ENCODE measurements at places on chromosomes 2 and 18.

DNA sequence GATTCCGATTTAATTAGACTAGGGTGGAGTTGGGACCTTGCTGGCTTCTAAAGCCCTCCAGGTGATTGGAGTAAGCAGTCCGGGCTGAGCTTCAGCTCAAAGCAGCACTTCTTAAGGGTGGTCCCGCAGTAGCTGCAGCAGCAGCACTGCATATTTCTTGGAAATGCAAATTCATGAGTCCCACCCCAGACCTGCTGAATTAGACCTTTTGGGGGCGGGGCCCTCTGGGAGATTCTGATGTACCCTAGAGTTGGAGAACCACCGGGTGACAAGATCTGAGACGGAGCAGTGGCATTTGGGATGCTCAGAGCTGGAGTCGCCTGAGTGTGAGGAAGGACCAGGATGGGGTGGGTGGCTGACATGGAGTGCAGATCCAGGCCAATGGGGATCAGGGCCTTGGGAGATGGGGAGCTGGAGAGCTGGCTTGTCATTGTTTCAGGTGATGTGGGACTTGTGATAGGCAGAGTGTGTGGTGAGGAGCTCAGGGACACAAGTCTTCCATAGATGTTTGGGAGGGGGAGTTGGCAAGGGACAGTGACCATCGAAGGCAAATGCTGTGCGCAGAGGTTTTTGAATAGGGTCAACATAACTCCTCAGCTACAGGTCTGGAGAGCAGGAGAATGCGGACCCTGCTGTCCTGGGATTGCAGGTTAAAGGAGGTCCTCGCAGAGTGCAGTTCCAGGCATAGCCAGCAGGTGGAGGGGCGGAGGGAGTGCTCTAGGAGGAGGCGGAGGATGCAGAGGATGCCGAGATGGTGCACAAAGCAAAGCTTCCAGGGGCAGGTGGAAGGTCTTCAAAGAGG is 130.9 kb upstream of the RAB12 start:
- DNase-seq, result peak; percentile 81

DNA sequence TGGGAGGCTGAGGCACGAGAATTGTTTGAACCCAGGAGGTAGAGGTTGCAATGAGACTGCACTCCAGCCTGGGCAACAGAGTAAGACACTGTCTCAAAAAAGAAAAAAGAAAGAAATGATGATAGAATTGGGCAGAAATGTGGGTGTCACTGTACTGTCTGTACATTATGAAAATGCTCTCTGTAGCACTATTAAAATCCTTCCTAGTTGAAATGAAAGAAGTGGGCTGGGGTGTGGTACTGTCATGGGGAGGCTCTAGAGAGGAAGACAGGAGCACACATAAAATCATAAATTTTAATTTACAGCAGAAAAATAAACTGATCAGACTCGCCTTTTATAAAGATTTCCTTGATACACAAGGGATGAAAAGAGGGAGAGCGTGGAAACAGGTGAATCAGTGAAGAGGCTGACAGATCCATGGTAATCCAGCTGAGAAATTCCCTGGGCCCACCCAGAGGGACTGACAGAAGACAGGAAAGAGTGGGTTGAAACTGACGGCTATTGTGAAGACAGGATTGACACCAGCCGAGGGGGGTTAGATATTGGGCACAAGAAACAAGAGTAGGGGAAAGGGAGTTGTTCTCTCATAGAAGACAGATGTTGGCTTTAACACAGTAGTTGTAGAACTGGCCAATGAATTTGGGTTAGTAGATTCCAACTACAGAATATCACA is 96.4 kb upstream of the ATL2 start:
- no peak for DNase-seq

- peak; percentile 36 for DNase-seq
Observed at GRCh38 chr2:29841386-29842004, 79.9 kb downstream of the ALK start.

DNA sequence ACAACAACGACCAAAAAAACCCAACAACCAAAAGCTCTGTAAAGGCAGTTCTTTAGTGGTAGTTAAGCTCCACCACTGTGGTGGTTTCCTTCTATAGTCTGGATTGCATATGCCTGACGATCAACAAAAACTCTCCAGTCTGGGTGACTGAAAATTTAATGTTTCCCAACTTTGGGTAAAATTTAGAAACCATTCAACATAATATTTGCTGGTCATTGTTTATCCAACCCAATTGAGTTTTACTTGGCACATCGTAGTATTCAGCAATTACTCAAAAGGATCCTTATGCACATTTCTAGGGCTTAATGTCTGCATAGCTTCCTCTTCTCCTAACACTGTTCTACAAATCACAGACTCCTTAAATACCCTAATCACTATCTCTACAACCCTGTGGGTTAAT is 1080.2 kb upstream of the NRXN1 start:
- DNase-seq, result no peak

DNA sequence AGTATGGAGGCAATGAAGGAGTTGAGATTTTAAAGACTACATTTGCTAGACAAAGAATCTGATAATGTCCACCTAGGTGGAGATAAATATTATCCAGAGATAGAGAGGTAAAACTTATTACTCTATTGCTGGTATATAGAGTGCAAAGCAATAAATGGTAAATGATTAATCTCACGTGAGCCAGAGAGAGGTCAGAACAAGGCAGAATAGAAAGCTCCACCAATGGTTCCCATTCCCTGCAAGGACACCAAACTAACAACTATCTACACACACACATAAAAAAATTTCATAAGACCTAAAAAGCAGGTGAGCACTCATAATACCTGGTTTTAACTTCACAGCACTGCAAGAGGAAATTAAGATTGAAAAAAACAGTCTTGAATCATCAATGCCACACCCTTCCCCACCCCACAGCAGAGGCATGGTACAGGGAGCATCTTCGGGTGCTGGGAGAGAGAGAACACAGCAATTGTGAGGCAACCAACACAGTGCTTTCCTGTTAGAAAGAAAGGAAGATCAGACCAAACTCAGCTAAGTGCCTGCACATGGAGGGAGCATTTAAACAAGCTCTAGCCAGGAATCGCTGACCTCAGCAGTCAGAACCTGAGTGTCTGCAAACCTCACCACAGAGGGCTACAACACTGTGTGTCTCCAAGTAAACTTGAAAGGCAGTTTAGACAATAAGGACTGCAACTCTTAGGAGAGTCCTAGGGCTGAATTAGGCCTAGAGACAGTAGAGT is 1432.6 kb upstream of the TMEFF2 start:
- DNase-seq, result no peak

DNA sequence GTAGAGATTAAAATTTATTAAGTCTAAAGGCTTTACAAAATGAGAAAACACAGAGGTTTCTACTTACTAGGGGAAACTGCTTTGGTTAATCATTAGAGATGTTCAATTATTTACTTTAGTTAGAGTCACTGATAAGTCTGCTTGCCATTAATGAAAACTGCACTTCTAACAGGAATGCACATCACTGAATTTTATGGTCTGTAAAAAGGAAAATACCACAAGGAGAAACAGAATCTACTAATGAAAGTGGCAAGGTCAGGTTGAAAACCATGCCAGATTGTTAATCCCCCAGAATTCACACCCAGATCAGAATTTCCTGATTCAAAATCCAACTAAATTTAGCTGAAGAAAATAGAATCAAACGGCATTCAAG is 90.5 kb upstream of the GRB14 start:
- DNase-seq, result no peak

- no peak for DNase-seq
Observed at GRCh38 chr2:74099835-74100234, 47.9 kb downstream of the BOLA3 start.

DNA sequence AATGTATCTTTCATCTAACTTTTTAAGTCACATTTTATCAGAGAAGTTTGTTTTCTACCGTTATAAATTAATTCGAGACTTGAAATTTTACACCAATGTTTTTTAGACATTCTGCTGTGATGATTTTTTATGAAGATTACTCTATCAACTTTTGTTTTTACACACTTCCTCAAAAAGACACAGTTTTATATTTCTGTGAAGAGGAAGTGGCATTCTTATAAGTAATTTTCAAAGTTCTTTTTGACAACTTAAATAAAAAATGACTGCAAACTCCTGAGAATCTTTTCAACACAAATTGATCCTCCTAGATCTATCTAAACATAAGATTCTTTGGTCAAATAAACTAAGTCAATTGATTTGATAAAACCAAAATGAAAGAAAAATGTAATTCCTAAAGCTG is 13.7 kb downstream of the ANKRD44 start:
- DNase-seq, result no peak

- DNase-seq, result no peak
Observed at GRCh38 chr2:229153951-229154350, 117.1 kb downstream of the PID1 start.

- DNase-seq, result no peak
Observed at GRCh38 chr2:56127463-56128152, 56.2 kb upstream of the CCDC85A start.

GRCh38 chr18:62976227-62976626 is 260.9 kb downstream of the PHLPP1 start:
- no peak for DNase-seq

- no peak for DNase-seq
Observed at GRCh38 chr2:112201696-112202430, 53.0 kb downstream of the ZC3H8 start.

- DNase-seq, result peak; percentile 22
Observed at GRCh38 chr2:96111823-96112500, 4.4 kb downstream of the ADRA2B start.

DNA sequence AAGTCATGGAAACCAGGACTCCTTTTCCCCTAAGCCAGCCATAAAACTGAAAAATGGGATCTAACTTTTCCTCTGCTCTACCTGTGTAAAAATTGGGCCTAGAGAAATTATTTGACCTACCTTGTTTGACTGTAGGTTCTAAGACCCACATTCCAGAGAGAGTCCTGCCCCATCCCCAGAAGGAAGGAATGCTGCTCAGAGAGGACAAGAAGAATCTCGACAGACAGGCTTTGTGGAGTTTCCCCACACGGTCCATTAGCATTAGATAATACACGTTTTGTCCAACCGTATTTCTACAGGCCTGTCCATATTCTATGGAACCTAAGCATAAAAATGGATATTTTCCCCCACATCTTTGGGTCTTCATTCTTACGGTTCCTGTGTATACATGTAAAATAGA is 403.3 kb downstream of the METTL4 start:
- no peak for DNase-seq

DNA sequence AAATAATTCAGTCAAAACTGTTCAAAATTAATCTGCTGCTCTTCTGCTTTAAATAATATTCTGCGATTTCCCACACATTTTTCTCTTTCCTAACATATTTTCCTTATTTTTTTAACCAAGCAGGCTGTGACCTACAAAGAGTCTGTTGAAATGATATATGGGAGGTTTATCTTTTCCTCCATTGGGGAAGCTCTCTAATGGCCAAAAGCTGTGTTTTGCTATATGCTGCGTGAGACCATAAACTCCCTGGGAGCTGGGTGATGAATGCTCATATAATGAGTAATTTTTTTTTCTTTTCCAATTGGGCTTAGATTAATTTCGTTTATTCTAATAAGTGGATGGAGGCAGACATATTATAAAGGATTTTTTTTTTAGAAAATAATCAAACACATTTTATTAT is 72.2 kb upstream of the MAP2 start:
- no peak for DNase-seq

DNA sequence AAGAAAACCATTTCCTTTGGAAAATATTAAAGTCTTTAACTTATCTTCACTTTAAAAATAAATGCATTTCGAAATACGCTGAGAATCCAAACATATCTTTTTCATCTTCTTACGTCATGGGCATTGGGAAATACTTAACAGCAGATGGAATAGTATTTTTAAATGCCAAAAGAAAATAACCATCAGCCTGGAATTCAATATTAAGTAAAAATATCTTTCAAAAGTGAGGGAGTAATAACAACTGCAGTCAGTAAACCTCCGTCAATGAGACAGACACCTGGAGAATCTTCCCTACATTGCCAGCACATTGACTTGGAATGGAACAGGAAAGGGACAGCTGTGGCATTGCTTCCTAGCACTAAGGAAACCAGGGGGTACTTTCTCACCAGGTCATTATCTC is 290.4 kb upstream of the TNP1 start:
- DNase-seq, result no peak

DNA sequence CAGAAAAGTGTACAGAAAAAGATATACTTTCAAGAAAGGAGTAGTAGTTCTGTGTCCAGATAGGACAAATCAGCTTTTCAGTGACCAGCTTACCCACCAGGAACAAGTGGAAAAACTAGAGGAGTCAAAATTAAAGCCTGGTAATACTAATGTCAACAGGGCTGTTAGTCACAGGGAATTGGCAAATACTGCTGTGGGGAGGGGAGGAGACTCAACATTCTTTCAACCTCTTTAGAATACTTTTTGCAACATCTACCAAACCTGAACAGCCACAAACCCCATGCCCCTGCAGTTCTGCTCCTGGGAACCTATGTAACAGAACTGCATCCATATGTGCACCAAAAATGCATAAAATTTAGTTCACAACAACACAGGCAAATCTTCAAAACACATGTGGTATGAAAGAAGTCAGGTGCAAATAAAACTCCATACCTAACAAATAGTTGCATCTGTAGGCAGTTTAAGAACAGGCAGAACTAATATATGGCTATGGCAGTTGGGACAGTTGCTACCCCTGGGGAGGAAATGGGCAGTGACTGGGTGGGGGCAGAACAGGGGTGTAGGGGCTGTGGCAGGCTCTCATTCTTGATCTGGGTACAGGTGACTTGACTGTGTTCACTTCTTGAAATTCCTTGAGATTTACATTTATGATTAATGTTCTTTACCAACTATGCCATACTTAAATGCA is 9.7 kb downstream of the CMPK2 start:
- no peak for DNase-seq

Measured in activated CD4-positive, alpha-beta T cell treated with anti-CD3 and anti-CD28 coated beads for 36 hours (primary cell).